ENCODE measurements at places on chromosomes 5 and 9. TPM values are rescaled to one million over a fixed set of nuclear protein-coding genes. Genes with fewer than 3 reads are reported as not detected.

PCDHA9 gene
- total RNA-seq = 0.20 TPM

PCDHGA9 gene
- total RNA-seq = 5.4 TPM

SPINK1 gene
- not detected for total RNA-seq

FYB1 gene
- 45.0 TPM for total RNA-seq

PCDHGA5 gene
- total RNA-seq = 3.5 TPM

DNA sequence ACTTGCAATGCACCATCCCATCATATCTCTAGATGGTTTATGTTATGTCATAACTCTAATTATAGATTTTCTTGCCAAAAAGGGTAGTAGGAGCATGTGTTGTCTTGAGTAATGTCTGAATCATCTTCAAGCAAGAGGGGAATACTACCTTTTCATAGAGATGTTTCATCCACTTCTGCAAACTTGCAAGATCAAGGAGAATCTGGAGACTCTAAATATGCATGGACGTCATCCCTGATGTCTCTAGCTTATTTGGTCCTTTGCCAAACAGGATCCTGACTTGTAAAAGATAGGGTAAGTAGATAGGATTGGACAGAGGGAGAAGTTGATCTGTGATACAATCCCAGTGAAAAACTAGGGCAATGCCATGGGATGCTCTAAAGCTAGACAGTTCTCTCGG, 246.5 kb downstream of the DMRTA1 start:
- no peaks in the 10 kb centered on the region for H3K36me3 ChIP-seq
- H3K4me3 ChIP-seq = no peak overlapping the region
- H3K27ac ChIP-seq = no peak overlapping the region
- no peaks in the 10 kb centered on the region for H3K27me3 ChIP-seq
- DNase-seq = no peak
- no peaks in the 10 kb centered on the region for H3K4me1 ChIP-seq

DNA sequence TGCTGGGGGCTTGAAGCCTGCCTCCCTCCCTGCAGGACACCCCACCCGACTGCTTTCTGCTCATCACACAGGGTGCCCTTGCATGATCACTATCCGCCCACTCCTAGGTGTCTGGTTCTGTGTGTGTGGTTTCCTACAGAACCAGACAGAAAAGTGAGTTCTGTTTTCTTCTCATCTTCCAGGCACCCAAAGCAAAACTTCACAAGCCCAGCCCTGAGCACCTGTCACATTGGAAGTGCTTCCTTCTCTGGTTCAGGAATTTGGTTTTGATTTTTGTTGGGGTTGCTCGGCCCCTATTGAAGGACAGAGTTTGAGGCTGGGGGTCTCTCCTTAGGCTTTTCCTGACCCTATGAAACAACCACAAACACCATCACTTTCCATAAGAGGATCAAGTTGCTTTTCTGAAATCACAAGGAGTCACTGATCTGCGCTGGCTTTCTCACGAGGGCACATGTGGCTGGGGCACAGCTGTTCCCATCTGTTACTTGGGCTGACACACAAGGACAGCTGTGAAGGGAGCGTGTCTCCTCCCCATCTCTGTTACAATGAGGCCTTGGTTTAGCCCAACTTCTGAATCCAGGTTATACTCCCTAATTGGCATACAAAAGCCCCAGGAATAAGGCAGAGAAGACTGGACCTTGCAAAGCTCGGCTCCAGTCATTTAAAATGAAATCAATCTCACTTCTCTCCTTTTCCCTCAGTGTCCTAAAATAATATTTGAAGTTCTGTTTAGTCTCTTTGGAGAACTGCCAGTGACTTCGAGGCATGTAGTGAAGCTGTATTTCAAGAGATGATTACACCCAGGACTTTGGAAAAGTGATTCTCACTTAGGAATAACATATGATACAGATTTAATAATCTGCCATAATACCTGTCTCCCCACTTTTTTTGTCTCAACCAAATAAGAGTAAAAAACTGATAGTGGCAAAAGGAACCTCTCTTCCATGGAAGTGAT, 213.1 kb upstream of the GAS1 start:
- DNase-seq = no peak
- no peak overlapping the region for H3K4me3 ChIP-seq
- H3K27ac ChIP-seq = no peak overlapping the region
- H3K36me3 ChIP-seq = no peaks in the 10 kb centered on the region
- no peaks in the 10 kb centered on the region for H3K4me1 ChIP-seq

DNA sequence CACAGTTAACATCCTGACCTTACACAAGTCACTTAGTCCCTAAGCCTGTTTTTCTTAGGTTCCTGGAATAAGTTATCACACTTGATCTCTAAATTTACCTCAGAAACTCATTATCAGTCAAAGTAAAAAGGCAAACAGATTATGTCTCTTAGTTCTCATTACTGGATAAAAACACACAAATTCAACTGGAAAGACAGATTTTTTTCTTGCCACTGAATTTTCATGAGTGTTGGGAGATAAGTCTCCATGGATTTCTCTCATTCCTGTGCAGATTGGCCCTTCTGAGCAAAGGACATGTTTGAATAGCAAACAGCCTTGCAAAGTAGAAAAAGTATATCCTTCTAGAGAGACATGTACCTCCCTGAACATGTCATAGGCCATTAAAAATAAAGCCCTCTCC, 10.2 kb downstream of the SPATA9 start:
- peaks cover 10% of the 10 kb centered on the region for H3K4me1 ChIP-seq
- no peak overlapping the region for H3K27ac ChIP-seq
- no peaks in the 10 kb centered on the region for H3K27me3 ChIP-seq
- no peaks in the 10 kb centered on the region for H3K36me3 ChIP-seq
- no peak for DNase-seq

- H3K27me3 ChIP-seq = no peaks in the 10 kb centered on the region
- no peaks in the 10 kb centered on the region for H3K4me1 ChIP-seq
- H3K27ac ChIP-seq = no peak overlapping the region
- H3K36me3 ChIP-seq = no peaks in the 10 kb centered on the region
- DNase-seq = no peak
- no peak overlapping the region for H3K4me3 ChIP-seq
Measured at GRCh38 chr9:107530679-107531078, 41.1 kb upstream of the KLF4 start.

DNA sequence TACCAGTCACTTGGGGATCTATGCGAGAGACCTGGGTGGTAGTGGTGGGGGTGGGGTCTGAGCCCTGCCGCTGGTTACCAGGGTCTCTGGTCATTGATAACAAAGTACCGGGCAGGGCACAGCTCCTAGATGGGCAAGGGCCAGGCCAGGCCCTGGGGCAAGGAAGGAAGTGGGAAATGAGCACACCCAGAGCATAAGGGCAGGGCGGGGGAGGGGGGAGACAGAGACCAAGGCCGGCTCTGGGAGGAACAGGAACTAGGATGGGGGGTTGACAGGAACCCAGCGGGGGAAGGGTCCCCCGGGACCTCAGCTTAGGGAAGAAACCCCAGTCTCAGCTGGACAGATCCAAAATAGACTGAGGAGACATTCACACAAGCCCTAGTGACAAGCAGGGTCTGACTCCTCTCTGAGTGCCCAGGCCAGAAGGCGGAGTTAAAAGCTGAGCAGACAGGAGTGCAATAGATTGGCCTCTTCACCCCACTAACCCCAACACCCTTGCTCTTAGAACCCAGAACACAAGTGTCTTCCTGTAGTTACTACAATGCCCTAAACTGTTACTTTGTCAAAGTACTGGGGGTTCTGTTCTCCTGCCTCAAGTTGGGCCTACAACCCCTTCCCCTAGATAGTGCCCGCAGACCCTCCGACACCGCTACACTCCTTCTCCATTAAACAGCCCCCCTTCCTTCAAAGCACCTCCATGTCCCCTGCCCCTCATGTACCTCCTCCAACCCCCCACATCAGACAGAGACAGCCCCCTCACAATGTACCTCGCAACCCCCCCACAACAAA, 628 bp downstream of the ATOSB start:
- peak overlapping the region; percentile 89 for H3K27ac ChIP-seq
- H3K27me3 ChIP-seq = no peaks in the 10 kb centered on the region
- no peaks in the 10 kb centered on the region for H3K36me3 ChIP-seq
- DNase-seq = peak; percentile 84
- peak overlapping the region; percentile 71 for H3K4me3 ChIP-seq
- peaks cover 54% of the 10 kb centered on the region for H3K4me1 ChIP-seq

- H3K4me3 ChIP-seq = peak within 1 kb of the TSS; percentile 95
- H3K27ac ChIP-seq = peak within 1 kb of the TSS; percentile 90
- H3K27me3 ChIP-seq = no peaks in the 10 kb centered on the region
- DNase-seq = peak; percentile 91
Measured at GRCh38 chr5:109689740-109690241, at the start of gene MAN2A1. Gene MAN2A1, plus strand, starts transcription at chr5:109689927. Its CDS starts 491 bp downstream, at chr5:109690418.

DNA sequence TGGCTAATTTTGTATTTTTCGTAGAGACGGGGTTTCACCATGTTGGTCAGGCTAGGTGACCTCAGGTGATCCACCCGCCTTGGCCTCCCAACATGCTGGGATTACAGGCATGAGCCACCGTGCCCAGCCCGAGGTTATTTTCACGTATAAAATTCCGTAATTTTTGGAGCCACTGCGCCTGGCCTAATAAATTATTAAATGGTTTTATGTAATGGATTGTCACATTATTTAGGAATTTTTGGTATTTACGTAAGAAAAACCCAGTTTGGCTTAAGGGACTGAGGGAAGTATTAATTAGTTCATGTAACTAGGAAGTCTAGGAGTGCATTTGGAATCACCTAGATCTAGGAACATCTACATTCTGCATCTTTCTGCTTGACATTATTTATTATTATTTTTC, 8.3 kb downstream of the GLE1 start:
- no peak overlapping the region for H3K4me3 ChIP-seq
- H3K27ac ChIP-seq = no peak overlapping the region
- no peak for DNase-seq
- H3K27me3 ChIP-seq = no peaks in the 10 kb centered on the region
- no peaks in the 10 kb centered on the region for H3K4me1 ChIP-seq

DNA sequence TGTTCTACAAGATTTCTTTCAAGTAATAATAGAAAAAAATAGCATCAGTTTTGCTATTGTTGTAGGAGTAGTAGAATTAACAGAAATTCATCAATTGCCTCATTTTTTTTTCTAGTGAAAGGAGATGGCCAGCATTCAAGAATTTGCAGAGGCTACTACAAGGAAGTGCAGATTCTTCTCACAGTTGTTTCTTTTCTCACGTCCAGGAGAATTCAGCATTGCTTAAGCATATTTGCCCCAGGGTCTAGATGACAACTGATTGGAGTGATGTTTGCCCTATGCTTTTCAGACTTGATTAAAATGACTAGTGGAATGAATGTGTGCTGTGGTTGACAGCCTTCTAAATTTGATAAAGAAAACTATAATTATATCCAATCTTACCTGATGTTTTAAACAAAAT, 46.6 kb upstream of the SLC12A2 start:
- no peaks in the 10 kb centered on the region for H3K36me3 ChIP-seq
- H3K27me3 ChIP-seq = no peaks in the 10 kb centered on the region
- H3K4me1 ChIP-seq = peaks cover 5% of the 10 kb centered on the region
- no peak for DNase-seq
- H3K27ac ChIP-seq = no peak overlapping the region

DNA sequence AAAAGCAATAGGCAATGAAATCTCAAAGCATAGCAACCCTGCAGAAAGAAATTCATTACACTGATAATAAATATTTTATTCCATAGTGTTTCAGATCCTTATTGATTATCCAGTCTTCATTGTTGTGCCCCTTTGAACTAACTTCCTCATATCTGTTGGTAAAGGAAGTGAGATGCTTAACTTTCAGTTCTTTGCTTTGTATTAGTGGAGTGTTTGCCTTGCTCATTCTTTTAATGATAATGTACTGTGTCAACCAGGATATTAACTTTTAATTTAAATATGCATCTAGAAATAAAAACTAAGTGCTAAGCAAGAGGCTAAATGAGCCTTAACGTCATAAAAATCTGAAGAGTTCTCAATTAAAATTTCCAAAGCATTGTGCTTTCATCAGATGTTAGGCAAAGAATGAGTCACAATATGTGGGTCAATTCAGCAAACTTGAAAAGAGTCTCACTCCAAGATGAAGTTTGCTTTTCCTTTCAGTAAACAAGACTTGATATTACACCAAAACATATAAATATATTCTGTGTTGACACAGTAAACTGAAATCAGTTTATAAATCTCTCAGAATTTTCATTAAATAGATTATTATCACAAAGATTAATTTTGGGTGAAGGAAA, 105.9 kb downstream of the GIN1 start:
- H3K36me3 ChIP-seq = peaks cover 2% of the 10 kb centered on the region
- no peaks in the 10 kb centered on the region for H3K27me3 ChIP-seq
- DNase-seq = no peak

GRCh38 chr5:67935908-67936566, 279.5 kb upstream of the PIK3R1 start:
- H3K27me3 ChIP-seq = no peaks in the 10 kb centered on the region
- H3K4me3 ChIP-seq = no peak overlapping the region
- H3K36me3 ChIP-seq = no peaks in the 10 kb centered on the region
- no peaks in the 10 kb centered on the region for H3K4me1 ChIP-seq
- H3K27ac ChIP-seq = no peak overlapping the region

DNA sequence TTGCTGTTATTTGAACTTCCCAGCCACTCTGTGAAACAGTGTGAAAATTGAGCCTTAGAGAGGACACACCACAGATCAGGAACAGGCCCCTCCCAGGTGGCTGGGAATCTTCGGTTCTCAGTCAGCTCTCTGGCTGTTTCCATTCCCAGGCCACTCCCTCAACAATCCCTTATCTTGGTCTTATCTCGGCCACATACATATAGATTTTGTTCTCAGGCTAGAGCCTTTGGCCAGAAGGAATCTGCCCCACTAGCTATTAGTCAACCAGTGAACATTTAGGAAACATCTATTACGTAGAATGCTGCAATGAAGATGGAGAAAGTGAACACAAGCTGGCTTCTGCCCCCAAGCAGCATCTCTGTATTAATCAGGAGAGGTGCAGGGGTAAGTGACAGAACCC, 21.0 kb upstream of the WWC1 start:
- H3K27ac ChIP-seq = no peak overlapping the region
- peaks cover 13% of the 10 kb centered on the region for H3K4me1 ChIP-seq
- DNase-seq = no peak
- H3K4me3 ChIP-seq = no peak overlapping the region
- no peaks in the 10 kb centered on the region for H3K27me3 ChIP-seq

DNA sequence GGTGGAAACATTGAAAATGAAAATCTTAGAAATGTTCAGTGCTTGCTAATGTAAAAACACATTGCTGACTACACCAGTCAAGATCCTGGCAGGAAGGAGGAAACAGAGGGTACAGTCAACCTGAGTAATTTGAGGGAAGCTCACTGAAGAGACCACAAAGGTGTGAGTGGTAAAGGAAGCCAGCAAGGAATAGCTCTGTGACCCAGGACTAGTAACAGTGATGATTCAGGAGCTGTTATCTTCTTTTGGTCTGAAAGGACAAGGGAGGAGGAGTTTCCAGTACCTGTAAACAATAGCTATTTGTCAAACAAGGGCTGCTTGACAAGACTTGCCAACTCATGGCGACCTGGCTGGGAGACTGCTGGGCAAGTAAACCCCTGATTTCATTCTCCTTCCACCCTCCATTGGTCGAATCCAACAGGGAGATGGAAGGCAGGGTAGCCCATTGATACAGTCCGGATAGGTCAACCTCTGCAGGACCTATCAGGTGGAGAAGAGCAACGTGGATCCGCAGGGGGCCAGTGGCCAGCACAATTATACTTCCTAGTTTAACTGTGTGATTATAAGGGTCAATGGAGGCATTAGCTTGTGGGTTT, 68.1 kb downstream of the MAMDC2 start:
- H3K36me3 ChIP-seq = no peaks in the 10 kb centered on the region
- DNase-seq = no peak
- H3K4me1 ChIP-seq = peaks cover 4% of the 10 kb centered on the region
- no peak overlapping the region for H3K27ac ChIP-seq

Measured in upper lobe of right lung (tissue), 1 donor.